ENCODE measurements at places on chromosomes 1 and 21.

DNA sequence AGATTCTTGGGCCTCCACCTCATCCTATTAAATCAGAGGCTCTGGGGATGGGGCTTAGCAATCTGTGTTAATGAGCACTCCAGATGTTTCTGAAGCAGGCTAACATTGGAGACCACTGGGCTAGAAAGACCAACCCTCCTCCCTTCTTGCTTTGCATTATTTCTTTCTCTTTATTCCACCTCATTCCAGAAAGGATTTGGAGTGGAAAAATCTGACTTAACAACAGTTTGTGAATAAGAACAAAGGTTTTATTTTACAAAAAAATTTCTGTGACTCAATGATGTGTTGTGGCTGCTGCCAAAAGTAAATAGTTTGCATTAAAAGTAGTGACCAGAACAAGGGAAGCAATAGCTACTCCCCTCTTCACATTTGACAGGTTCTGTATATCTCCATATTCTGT, 79.4 kb downstream of the TGFB2 start:
- no peak for DNase-seq

DNA sequence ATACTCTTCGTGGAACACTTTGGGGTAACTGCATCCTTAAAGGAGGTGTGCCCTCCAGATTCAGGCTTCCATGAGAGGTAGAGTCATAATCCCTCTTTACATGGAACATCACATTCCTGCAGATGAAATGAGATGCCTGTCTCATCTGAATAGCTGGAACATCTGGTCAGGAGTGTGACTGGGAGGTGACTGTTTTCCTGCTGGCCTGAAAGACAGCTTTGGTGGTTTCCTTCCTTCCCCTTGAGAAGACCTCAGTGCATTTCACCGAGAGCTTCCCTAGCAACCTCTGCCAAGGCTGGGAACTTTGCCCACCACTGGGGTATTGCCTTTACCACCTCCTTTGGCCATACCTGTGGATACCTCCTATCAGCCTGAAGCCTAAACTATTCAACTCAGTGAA, 46.7 kb upstream of the GUCA2A start:
- DNase-seq: no peak

- DNase-seq: no peak
These were observed 89.7 kb downstream of the SLC45A1 start for GRCh38 chr1:8407652-8408051.

GRCh38 chr1:167747988-167748387, 26.2 kb downstream of the MPZL1 start:
- DNase-seq: no peak

GRCh38 chr21:15191342-15191741, 126.5 kb upstream of the NRIP1 start:
- no peak for DNase-seq

GRCh38 chr1:193310564-193310963, 124.2 kb upstream of the B3GALT2 start:
- no peak for DNase-seq

- DNase-seq: no peak
These were observed 711.6 kb upstream of the ADAMTS5 start for GRCh38 chr21:27678511-27678910.

- peak; percentile 66 for DNase-seq
These were observed 32.7 kb upstream of the GLIS1 start for GRCh38 chr1:53771648-53772047.

DNA sequence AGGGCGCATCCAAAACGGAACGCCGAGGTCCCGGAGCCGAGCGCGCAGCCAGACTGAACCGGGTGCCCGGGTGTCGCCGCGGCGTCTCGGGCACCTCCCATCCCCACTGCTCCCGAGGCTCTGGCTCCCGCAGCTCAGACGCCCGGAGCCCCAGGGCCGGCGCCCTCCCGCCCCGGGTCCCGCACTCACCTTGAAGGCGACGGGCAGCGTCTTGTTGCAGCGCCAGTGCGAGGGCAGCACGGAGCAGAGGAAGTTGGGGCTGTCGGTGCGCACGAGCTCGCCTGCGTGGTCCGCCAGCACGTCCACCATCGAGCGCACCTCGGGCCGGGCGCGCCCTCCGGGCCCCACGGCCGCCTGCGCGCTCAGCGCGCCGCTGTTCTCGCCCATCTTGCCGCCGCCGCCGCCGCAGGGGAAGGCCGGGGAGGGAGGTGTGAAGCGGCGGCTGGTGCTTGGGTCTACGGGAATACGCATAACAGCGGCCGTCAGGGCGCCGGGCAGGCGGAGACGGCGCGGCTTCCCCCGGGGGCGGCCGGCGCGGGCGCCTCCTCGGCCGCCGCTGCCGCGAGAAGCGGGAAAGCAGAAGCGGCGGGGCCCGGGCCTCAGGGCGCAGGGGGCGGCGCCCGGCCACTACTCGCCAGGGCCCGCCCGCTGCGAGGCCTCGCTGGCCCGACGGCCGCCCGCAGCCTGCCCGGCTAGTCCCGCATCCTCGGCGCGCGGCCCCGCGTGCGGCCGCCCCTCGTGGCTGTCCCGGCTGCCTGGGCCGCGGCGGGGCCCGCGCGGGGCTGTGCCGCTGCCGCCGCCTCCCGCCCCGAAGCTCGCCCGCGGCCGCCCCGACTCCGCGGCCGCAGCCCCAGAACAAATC, 447 bp downstream of the RUNX3 start:
- DNase-seq: no peak

DNA sequence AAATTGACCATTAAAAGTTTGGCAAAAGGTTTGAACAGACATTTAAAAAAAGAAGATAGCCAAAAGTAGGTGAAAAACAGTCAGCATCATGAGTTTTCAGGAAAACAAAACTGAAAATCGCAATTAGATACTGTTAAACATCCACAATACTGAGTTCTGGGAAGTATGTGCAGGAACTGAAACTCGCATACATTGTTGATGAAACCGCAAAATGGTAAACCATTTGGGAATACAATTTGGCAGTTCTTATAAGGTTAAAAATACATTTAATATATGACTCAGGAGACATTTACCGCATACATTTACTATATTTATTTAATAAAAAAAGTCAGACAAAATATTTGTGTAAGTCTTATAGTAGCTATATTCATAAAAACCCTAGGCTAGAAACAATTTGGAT, 393.2 kb downstream of the COL11A1 start:
- peak; percentile 4 for DNase-seq

DNA sequence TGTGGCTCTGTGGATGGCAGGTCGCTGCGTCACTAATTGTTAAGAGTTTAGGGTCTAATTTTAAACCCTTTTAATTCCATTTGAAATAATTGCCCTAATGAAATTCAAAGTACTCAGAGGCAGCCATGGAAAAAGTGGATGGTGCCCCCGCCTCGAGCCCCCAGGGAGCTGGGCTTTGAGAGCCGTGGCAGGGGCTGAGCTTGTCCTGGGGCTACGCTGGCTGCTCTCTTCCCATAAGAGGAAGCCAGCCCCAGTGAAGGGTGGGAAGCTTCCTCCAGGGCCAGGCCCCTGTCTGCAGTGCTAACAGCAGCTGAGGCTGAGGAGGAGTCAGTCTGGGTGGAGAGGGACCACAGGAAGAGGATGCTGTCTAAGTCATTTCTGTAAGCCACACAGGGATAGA, 315.0 kb upstream of the POU3F1 start:
- no peak for DNase-seq

DNA sequence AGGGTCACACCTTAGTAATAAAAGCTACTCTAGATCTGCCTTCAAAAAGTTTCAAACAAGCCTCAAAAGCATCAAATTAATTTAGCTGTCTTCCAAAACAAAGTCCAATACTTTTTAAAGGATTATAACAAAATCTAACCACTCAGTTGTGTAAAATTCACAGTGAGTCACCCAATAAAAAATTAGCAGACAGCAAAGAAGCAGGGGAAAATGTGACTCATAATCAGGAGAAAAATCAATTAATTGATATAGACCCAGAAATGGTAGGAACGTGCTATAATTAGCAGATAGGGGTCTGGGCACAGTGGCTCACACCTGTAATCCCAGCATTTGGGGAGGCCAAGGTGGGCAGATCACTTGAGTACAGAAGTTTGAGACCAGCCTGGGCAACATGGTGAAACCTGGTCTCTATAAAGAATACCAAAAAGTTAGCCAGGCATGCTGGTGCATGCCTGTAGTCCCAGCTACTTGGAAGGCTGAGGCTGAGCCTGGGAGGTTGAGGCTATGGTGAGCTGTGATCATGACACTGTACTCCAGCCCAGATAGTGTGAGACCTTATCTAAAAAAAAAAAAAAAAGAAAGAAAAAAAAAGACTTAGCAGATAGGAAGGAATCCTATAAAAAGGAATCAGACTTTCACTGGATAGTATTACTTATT, 8.1 kb upstream of the MYOG start:
- no peak for DNase-seq

DNA sequence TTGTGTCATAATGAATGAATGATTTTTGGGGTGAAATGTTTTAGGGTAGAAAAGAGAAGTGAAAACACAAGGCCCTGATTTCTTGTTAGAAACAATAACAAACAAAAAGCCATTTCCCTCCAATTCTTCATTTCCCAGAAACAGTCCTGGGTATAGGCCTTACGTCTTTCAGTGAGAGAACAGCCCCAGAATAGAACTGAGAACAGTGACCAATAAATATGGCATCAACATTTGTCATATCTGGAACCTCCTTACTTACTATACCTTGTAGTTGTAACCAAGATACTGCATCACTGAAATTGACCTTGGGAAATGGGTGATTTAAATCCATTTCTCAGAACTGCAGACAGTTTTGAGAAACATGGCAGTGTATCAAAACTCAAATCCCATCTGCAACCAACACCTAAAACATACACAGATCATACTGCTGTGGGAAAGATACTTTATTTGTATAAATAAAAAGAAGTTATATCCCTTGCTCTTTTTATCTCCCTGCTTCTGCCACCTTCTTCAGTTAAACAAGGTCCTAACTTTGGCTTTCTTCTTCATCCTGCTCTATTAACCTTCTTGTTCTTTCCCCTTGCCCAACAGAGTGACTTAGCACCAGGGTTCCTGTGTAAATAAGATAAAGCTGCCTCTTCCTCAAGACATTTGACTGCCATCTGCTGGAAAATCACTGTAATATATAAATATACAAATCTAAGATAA, 19.5 kb downstream of the XKR8 start:
- peak; percentile 23 for DNase-seq

DNA sequence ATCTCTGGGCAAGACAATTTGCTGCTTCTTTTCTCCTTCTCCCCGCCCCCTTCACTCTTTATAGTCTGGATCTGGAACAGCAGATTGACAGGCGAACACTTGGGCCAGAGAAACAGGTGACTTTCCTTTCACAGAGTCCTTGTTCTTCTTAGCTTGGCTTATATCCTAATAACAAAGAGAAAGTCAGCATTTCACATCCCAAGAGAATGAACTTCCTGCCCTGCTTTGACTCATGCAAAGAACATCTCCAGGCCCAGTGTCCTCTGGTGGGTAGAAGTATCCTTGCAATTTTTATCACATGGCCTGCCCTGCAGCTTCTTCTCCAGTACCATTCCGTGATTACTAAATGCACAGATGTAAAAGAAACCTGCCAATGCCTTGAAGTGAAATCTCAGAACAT, 764.4 kb downstream of the ADGRL2 start:
- DNase-seq: peak; percentile 59

DNA sequence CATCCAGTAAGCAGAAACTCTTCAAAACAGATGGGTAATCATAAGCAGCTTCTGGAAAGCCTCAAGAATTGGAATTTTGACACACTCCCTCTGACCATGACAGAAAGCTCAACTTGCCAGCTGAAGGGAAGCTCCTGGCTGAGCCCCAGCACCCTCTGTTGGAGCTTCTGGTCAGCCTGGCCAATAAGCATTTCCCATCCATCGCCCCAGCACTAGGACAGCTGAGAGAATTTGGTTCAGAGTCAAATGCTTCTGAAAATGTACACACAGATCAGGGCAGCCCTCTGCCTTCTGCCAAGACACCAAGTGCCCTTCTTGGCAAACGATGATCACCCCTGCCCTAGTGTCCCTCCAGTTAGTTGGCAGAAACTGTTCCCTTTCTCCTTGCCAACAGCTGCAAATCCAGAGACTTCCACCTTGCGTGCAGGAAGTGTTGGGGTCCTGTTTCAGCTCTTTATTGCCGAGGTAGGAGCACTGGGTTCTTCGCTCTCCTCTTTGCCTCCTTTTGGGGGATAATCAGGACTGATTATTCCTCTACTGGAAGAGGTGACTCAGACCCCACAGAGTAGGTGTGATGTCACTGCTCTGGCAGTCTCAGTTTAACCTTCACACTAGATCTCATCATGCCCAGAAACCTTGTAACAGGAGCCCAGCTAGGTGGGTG, 11.9 kb downstream of the PIGV start:
- DNase-seq: no peak

- peak; percentile 29 for DNase-seq
These were observed 63.4 kb upstream of the L1TD1 start for GRCh38 chr1:62131093-62131725.

DNA sequence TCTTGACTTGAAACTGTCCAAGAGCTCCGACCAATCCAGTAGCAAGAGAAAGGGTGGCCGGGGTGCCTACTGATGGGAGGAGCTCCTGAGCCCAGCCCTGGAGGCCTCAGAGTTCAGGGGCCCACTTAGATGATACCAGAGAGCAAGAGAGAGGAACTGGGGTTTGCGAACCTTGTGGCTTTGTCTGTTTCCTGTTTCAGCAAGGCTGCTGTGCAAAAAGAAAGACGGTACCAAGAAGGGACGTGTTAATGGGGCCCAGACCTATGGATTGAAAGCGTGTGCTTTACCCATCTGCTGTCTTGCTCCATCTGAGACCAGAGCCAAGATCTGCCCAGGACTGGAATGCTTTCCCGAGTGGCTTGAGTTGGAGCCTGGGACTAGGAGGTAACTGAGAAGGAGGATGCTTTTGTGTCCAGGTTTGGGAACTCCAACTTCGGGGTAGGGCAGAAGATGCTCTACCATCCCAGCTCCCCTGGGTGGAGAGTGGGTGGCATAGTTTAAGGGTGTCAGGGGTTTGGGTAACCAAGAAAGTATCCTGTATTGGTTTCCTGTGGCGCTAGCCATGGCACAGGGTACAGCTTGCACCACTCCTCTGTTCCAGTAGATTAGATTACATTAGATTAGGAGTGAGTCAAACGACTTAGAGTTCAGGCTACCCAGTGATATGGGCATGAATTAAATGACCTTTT, at the start of gene TRAF3IP3:
Gene TRAF3IP3 (plus strand): TSS at position 128 of the 689 bp plus-strand sequence. CDS start 3,987 bp downstream, outside the sequence.
- DNase-seq: no peak

DNA sequence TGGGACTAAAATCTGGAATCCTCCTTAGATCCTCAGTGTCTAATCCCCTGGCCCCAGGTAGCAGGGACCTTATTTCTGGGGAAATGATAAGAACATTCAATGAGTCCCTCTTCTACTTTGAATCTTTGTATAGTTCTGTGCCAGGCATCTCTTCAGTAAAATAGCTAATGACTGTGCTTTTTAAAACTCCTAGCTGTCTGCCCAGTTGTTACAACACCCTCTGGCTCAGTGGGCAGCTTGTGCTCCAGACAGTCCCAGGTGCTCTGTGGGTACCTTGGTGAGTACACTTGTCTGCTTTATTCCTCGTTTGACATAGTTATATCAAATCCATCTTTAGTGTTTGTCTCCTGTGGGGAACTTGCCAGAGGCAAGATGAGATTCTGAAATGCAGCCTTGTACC, 18.0 kb downstream of the TGFB2 start:
- no peak for DNase-seq
